ENCODE measurements at places on chromosomes 16 and 17.

GRCh38 chr16:28210979-28211588 is 681 bp downstream of the XPO6 start:
- peak; percentile 38 for DNase-seq

DNA sequence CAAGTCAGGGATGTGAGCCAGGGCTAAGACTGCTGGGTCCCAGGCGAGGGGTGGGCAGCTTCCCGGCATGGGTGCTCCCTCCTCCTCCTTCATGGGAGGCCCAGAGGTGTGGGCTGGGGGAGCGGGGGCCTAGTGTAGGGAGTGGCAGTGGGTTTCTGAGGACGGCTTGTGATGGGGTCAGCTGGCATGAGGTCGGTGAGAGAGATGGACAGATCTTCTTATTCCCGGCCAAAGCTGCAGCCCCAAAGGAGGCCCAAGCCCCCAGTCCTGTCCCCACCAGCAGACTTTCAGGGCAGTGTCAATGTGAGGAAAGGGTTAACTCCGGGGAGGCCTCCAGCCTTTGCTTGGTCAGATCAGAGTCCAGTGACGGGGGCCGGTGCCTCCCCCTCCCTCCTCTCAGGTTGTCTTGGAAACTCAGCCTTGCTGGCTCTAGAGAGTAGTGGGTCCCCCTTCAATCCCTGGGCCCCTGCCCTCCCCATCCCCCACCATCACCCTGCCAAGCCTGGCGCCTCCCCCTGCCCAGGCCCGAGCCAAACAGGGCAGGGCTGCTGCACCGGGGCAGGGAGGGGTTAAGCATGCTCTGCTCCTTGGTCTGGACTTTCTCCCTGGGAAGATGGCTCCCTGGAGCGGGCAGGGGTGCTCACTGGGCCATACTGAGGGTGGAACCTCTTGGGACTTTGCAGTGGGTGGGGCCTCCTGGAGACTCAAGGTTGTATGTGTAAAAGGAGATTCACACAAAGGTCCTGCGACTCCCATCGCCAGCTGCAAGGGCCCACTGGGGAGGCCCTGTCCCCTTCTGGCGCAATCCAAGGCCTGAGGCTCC is 12.4 kb downstream of the NAT9 start:
- no peak for DNase-seq

GRCh38 chr16:66444049-66444481 is 17.0 kb downstream of the BEAN1 start:
- no peak for DNase-seq

DNA sequence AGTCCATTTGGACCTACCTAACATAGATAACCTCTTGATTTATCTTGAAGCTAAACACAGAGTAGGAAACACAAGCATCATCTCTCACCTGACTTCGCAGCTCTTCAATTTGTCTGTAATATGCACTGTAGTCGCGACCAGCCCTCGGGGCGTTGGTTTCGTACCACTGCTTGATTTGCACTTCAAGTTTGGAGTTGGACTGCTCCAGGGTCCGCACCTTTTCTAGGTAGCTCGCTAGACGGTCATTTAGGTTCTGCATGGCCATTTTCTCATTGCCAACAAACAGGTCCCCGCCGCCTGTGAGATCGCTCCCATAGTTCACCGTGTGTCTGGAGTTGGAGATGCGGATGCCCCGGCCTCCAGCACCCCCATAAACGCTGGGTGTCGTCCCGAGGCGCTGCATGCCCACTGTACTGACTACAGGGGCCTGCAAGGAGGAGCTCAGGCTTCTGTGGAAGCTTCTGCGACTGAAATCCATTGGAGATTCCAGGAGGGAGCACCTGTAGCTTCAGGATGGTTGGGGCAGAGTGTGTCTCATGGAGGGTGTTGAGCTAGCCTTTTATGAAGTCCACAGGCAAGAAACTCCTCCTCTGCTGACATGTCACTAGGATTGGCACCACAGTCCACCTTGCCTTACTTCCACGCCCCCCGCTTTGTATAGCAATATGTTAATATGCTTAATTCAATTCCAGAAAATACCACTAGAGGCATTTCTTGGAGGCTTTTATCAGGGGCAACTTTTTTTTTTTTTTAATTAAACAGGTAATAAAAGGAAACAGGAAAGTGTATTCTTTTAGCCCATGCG is at the start of gene KRT20:
KRT20 (minus strand) TSS at position 535 of the 805 bp plus-strand sequence; CDS start at position 478, 57 bp downstream.
- peak; percentile 30 for DNase-seq

DNA sequence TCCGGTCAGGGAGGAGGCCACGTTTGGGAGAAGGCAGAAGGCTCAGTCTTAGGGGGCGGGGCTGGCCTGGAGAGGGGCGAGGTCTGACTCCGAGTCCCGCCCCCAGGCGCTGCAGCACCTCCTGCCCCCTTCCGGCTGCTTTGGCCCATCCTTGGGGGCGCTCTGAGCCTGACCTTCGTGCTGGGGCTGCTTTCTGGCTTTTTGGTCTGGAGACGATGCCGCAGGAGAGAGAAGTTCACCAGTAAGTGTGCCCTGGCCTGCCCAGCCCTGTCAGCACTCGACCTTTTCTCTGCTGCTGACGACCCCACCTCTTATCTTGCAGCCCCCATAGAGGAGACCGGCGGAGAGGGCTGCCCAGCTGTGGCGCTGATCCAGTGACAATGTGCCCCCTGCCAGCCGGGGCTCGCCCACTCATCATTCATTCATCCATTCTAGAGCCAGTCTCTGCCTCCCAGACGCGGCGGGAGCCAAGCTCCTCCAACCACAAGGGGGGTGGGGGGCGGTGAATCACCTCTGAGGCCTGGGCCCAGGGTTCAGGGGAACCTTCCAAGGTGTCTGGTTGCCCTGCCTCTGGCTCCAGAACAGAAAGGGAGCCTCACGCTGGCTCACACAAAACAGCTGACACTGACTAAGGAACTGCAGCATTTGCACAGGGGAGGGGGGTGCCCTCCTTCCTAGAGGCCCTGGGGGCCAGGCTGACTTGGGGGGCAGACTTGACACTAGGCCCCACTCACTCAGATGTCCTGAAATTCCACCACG is 1.5 kb downstream of the TNFRSF12A start:
- peak; percentile 87 for DNase-seq

DNA sequence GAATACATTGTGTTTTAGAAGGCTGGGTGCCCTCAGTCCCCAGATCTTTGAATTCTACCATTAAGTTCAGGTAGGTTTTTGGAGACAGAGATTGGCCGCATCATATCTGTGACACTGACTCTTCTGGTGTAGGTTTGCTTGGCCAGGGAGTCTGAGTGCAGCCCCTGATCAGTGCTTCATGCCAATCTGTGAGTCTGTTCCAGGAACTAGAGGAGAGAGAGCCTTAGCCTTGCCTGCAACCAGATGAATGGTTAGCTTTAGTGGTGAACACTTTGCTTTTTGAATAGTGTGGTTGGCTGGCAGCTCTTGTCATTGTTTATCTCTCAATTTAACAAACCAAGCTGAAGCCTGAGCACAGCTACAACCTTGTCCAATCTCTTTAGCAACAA is 87.8 kb downstream of the PLXDC1 start:
- DNase-seq: no peak
